ENCODE measurements at places on chromosomes 3 and 15.

GRCh38 chr3:115092220-115092791 lies 54.8 kb downstream of the ZBTB20 start:
- no peak for DNase-seq

GRCh38 chr15:69096196-69096595 lies 64.2 kb upstream of the GLCE start:
- no peak for DNase-seq

DNA sequence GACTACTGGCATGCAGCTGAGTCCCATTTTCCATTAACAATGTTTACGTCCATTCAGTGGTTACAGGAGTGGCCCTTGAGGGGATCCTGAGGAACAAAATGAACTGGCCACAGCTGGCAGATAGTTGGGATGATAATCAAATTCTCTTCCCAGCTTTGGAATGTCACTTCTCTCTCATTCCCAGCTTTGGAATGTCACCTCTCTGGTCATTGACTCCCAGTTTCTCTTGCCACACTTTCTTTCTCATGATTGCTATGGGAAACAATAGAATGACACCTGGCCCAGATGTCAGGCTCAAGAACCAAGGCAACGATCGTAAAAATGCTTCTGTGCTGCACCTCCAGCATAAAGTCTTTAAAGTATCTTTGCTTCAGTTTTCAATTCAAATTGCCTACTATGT lies 34.0 kb downstream of the ATP13A4 start:
- no peak for DNase-seq

DNA sequence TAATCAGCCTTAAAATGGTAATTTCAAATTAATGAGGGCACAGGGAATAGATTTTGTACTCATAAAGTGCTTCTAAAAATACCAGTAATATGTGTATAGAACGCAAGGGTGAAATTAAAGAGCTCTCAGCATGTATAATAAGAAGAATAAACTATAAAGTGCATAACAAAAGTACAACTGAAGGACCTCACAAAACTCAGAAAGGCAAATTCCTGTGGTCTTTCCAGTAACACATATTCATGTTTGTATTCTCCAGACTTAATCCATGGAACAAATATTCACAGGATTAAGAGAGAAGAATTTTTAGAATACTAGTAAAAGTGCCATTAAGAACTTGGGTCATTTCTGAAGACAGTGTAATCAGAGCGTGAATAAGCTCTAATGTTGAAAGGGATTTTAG lies 646.3 kb downstream of the CADM2 start:
- no peak for DNase-seq

GRCh38 chr3:151383956-151384355 lies 597 bp downstream of the P2RY12 start:
- no peak for DNase-seq

- DNase-seq = no peak
Observed at GRCh38 chr3:123536153-123536895, 48.5 kb downstream of the HACD2 start.
